ENCODE measurements at places on chromosomes 7 and 10.

- DNase-seq: no peak
These were observed 658.2 kb upstream of the MKI67 start for GRCh38 chr10:128784444-128784843.

DNA sequence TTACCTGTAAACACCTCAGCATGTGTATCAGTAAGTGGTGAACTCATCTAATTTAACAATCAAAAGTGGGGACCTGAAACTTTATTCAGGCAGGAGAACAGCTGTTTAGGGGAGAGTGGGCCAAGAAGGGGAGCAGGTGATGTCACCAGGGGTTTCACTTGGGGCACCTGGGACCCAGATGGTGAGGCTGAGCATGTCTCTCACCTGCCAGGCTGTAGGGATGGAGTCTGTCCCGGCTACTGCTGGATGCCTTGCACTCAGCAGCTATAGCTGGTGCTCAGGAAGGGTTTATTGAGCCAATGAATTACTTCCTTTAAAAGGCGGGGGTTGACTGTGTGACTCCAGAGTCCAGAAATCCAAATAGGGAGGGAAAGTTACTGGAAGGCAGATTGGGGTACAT lies 23.0 kb downstream of the CDH23 start:
- DNase-seq: no peak

DNA sequence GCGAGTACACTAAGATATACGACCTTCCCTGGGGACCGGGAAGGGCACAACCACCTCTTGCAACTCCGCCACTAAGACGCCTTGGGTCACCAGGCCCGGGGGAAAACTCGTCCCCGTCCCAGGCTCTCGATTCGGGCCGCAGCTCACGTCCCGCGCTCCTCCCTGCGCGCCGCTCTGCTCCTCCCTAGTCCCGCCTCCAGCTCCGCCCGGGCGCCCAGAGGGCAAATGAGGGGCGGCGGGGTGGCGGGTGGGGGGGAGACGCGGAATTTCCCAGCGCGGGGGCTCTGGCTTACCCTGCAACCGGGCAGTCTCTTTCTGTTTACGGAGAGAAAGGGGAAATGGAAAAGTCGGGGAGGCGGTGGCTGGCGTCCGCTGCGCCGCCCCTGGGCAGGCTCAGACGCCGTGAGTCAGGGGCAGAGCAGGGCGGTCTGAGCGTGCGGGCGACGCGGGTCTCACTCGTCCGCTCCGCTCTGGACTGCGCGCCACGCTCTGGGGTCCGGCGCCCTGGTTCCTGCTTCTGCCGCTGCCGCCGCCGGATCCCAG lies at the start of gene MAP3K8:
MAP3K8 (plus strand) TSS at position 455 of the 543 bp plus-strand sequence. CDS start 4,755 bp downstream, outside the sequence.
- peak; percentile 84 for DNase-seq

DNA sequence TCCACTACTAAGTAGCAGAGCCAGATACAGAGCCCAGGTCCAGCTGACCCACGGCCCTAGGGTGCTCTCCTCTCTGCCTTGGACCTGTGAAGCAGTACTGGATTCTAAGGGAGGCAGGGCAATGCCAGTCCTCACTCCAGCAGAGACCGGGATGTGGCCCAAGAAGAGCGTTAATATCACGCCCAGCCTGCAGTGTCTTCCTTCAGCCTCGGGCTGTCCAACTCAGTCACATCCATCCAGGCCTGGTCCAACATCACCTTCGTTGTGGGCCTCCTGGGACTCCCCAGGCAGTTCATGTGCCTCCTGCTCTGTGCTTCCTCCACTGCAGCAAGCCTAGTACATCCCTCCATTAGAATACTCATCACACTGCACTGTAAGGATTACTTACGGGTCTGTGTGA lies 114.5 kb downstream of the GRID1 start:
- DNase-seq: no peak

DNA sequence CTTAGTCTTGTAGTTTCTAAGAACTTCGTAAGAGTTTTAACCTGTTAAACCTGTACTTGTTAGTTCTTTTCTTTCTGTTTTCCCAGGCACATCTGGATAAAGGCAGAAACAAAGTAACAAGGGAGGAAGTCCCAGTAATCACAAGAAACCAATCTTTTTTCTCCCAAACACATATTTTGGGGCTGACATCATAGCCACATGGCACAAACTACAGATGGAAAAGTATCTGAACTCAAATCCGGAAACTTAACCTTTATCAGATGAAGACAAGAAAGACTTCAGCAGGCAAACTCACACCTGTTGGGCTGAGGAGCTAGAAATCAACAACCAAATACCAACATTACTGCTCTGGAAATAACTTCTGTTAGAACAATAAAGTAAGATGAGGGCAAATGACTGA lies 67.1 kb downstream of the CUBN start:
- DNase-seq: no peak

DNA sequence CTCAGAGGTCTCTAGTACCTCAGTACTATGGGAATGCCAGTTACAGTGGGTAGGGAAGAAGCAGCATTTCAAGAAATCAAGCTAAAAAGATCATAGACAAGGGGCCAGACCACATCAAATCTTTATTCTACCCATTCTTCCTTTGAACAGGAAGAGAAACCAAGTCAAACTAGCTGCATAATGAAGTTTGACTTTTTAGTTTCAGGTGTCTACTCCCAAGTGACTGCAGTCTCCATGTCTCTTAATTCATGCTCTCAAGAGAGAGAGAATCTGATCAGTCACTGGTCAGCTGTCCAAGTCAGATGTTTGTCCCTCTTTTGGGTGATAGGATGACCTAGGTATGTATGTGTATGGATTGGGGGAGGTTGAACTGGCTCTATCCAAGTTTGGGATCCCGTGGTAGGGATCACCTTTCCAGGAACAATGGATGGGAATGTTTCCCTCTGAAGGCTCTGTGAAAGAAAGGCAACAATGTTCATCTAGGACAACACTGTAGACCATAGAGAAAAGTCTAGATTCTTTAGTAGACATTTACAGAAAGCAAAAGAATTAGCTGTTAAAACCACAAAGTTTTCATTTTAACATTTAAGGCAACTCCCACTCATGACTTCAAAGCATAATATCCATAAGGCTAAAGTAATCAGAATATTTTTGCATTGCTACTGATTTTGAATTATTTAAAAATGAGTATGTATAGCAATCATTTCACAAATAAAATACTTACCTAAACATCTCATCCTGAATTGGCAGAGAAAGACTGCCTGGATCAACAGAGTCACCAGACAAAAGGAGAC lies 30.1 kb upstream of the PRTFDC1 start:
- no peak for DNase-seq

DNA sequence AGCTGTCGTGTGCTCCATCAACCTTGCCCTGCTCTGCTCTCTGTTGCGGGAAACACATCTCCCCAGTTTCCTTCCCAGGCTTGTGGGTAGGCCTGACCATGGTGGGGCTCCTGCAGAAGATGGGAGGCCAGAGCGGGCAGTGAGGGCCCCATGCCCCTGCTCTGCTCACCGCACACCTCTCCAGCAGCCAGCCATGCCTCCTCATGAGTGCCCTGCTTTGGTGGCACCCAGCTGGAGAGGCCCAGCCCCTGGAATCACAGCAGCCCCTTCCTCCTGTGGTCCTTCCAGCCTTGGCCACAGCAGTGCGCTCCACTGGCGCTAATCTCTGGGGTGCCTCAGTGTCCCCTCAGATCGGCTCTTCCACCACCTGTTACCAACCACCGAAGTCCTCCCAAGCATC lies 4.2 kb upstream of the OPN4 start:
- DNase-seq: no peak

- no peak for DNase-seq
These were observed 640.4 kb downstream of the TYW1 start for GRCh38 chr7:67637023-67637358.

DNA sequence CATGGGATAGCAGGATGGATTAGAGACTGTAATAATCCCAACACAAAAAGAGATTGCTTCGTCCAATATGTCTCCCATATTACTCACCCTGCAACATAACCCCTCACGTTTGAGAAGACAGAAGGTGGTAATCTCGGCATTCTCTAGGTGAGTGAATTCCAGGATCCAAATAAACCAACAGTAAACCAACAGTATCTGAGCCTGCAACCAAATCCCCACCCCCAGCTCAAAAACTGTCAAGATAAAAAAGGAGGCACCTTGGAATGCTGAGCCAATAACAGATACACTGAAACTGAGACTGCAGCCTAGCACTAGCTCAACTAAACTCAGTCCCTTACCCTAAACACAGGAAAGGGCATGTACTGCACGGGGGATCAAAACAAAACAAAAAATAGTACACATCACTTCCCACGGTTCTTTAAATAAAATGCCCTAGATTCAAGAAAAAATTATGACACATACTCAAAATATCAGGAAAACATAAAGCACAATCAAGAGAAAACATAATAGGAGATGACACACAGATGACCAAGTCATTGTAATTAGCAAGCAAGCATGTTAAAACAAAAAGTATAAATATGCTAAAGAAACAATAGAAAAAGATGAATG lies 28.0 kb downstream of the IPMK start:
- no peak for DNase-seq

GRCh38 chr10:35882422-35883150 lies 240.5 kb upstream of the FZD8 start:
- DNase-seq: no peak
